ENCODE measurements at places on chromosomes 6 and 20. TPM values are rescaled to one million over a fixed set of nuclear protein-coding genes. Genes with fewer than 3 reads are reported as not detected.

The ESF1 gene
- 14.6 TPM for total RNA-seq

The PNPLA1 gene
- 1.3 TPM for total RNA-seq

GRCh38 chr6:130815200-130816071, 11.8 kb upstream of the SMLR1 start:
- DNase-seq = no peak

The HTR1E gene
- total RNA-seq = not detected

The PPP1R3G gene
- 1.5 TPM for total RNA-seq

DNA sequence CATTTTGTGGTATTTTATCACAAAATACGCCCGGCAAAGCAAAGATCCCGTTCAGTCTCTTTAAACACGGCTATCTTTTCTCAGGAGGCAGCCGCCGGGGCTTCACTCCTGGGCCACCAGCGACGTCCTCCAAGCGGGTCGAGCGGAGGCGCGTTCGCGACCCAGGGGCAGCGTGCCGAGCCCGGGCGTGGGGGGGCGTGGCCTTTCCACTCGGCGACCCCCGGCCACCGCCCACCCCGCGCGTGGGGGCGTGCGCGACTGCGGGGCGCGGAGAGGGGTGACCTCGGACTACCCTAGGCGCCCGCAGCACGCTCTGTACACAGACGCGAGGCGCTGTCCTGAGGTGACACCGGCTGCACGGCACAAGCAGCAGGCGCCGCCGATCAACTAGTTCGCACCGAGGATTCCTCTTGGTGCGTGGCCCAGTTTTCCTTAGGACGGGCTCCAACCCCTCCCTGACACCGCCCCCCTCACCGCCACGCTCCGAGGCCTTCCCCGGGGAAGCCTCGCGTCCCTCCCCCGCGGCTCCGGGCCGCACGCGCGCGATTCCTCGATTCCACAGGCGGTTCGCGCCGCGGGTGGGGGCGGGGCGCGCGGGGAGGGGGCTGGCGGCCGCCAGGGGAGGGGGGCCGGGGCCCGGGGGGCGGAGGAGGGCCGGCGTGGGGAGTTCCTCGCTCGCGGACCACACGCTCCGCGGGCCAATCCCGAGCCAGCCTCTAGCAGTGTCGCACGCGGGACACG, 1.1 kb upstream of the JARID2 start:
- DNase-seq = peak; percentile 83

- no peak for DNase-seq
These were observed 77.2 kb downstream of the FOXO3 start for GRCh38 chr6:108637963-108638362.

DNA sequence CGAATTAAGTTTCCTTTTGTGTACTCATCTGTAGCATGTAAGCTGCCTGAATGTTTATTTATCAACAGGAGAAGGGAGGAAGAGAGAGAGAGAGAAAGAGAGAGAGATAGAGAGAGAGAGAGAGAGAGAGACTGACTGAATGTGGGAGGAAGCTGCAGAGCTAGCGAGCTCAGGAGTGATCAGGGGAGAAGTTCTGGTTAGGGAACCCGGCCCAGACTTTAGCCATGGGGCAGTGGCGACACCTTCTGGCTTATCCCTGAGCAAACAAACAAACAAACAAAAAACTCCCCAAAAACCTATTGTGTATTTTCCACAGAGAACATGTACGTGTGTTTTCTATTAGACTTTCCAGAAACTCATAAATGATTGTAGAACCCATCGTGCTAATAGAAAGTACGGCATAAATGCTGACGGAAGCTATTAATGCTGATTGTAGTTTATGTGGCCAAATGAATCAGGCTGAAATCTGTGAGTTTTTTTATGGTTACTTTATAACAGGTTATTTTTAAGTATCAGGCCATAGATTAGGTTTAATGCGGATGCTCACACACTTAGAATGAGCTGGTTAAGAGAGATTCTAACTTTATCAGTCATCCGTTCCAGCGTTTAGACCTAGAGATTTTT, 92.8 kb downstream of the CLIC5 start:
- DNase-seq = peak; percentile 91

The NPBWR2 gene
- not detected for total RNA-seq

- DNase-seq = peak; percentile 71
These were observed 287.3 kb upstream of the FOXQ1 start for GRCh38 chr6:1024587-1024986.

DNA sequence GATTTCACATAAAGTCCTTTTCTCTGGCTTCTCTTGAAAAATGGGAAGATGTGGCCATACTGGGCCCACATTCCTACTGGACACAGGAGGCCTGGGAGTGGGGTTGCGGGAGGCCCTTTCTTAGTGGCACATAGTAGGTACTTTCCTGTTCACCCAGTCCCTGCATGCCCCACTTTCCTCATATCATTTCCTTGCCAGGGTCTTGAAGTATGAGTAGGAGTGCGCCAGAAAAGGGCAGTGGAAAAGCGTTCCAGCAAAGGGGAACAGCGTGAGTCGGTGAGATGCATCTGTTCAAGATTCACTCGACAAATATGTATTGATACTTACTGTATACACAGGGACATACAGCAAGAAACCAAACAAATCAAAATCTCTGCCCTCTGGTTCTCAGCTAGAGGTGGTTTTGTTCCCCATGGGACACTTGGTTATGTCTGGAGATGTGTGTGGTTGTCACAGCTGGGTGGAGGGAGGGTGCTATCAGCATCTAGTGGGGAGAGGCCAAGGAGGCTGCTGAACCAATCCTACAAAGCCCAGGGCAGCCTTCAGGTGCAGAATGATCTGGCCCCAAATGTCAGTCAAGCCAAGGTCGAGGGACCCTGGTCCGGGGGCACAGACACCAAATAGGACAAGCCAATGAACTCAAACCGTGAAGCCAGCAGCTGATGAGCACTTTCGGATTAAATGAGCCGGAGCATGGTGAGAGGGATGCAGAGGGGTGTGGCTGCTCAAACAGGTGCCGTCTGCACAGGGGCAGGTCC, 151.4 kb downstream of the CEBPB start:
- no peak for DNase-seq

The GPX5 gene
- total RNA-seq = not detected

DNA sequence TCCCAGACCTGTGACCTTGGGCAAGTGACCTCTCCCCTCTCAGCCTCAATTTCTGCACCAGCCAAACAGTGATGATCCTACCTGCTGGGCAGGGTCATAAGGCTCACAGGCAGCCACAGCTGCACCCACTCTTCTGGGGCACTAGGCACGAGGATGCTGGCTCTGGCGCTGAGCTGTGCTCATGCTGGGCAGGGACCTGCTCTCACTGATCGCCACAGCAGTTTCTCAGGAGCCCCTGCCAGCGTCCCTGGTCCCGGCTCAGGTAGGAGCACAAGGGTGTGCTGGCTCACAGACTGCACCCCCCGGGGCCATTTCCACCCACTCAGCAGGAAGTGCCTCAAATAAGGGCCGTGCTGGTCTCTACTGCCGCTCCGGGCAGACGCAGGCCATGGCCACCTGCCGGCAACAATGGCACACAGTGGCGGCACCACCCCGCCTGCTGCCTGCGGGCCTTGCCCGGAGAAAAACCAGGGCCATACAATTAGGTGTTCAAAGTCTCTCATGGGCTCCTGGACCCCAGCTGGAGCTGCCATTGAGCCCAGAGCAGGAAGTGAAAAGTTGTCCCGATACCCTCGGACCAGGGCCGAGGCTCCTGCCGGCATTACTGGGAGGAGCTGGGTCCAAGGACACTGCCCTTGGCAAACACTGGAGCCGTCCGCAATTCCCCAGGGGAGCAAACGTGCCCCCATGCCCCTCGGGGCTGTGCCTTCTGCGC, 4.6 kb upstream of the CABLES2 start:
- no peak for DNase-seq

The EDN1 gene
- 18.9 TPM for total RNA-seq

DNA sequence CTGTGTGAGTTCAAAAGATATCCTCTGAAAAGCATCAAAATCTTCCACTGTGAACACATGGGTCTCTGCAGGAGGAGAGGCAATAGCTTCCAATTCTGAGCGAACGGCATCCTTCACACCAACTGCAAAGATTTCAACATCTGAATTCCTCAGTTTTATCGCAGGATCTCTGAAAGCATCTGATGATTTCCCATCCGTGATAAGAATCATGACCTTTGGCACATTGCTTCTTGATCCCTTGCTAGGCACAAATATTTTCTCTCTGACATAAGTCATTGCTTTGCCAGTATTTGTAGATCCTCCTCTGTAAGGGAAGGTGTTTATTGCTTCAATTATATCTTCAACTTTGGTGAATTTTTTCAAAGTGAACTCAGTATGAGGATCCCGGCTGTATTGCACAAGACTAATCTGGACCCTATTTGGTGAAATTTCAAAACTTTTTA, 22.7 kb downstream of the COL12A1 start:
- no peak for DNase-seq

- DNase-seq = peak; percentile 63
These were observed 360.7 kb downstream of the NKAIN2 start for GRCh38 chr6:124164343-124164742.

The MUC22 gene
- total RNA-seq = 0.11 TPM

DNA sequence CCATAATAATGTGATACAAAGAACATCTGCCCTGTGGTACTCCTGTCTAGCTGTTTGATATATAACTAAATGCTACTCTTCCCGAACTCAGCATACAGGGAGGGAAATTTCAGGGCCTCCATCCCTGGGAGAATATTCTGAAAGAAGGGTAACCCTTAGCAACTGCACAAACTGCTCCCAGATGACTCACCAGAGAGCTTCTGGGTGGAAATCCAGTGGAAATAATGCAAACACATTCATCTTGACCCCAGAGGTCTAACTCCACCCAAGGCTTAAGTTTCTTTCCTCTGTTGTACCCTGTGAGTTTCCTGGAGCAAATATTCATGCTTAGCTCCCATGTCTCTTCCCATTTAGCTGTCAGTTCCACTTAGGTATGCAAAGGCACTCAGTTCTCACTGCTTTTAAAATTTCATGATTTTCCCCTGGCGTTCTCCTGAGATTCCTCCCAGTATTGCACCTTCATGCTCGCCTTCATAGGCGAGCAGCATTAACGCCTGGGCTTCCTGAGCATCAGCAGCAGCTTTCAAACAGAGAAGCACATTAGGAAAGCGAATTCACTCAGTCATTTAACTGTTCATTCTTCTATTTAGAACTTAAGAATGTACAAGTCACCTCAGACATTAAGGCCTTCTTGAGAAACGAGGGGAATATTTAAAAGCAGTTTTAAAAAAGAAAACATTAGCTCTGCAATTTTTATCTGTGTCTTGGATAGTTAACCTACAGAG, 43.8 kb upstream of the LAMA4 start:
- no peak for DNase-seq

The GHRH gene
- not detected for total RNA-seq

GRCh38 chr6:72977114-72977513, 248.2 kb downstream of the KHDC1L start:
- DNase-seq = no peak
